ENCODE measurements at places on chromosomes 13 and 19. TPM values are rescaled to one million over a fixed set of nuclear protein-coding genes. Genes with fewer than 3 reads are reported as not detected.

DNA sequence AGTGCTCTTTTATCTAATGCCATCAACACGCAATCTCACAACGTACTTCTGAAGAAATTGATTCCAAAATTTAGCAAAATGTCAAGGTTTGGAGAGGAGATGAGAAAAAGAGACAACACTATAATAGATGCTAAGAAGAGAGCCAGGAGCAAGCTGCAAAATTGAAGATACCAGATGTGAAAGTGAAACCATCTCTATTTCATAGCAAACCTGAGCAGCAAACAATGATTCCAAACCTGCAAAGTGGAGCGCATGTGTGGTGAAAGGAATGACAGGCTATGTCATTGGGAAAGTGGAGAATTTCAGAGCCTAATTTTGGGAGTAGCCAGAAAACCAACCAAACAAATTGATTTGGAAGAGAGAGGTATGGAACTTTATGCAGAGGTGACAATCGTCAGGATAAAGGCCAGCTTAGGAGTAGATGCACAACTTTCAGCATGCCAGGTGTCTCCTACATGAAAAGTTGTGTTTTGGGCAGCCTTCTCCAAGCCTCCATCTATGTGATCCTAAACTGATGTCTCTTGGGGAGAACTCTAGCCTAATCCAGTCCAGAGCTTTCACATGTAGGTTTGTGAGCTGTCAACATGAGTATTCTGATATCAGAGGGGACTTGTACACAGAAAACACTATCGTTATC lies 158.4 kb upstream of the FNDC3A start:
- H3K4me3 ChIP-seq = peak overlapping the region; percentile 63
- peaks cover 4% of the 10 kb centered on the region for H3K36me3 ChIP-seq
- peaks cover 6% of the 10 kb centered on the region for H3K4me1 ChIP-seq
- no peak for DNase-seq

DNA sequence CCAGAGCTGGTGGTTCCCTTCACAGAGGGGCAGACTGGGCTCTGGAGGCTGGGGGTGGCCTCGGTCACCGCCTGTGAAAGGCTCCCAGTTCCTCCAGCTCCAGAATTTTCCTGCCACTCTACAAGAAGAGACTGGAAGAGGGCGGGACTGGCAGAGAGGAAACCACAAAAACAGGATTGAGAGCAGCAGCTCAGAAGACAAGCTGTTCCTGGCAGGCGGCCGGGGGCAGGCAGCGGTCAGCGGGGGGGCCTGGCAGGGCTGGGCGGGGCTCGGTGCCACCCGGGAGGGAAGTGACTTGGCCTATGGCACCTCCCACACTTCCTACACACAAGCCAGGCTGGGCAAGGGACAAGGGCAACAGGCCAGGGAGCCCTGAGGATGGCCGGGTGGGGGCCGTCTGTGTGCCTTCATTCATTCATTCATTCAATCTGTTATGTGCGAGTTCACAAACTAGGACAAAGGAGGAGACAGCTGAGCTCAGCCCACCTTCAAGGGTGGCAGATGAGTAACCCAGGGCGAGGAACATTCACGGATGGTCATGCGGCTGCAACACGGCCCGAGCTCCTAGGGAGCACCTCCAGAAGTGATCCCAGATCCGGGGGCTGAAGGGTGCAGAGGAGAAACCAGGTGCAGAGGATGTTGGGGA lies 16.9 kb upstream of the BTBD2 start:
- H3K4me3 ChIP-seq = peak overlapping the region; percentile 68
- no peaks in the 10 kb centered on the region for H3K36me3 ChIP-seq
- H3K4me1 ChIP-seq = peaks cover 27% of the 10 kb centered on the region
- H3K27me3 ChIP-seq = no peaks in the 10 kb centered on the region

The PALM3 gene
- not detected for total RNA-seq

The MRPS12 gene
- total RNA-seq = 28.4 TPM

The ZNF582 gene
- total RNA-seq = 5.8 TPM

The IGFLR1 gene
- 82.5 TPM for total RNA-seq

- H3K27me3 ChIP-seq = no peaks in the 10 kb centered on the region
- peaks cover 25% of the 10 kb centered on the region for H3K36me3 ChIP-seq
- H3K4me1 ChIP-seq = no peaks in the 10 kb centered on the region
- DNase-seq = no peak
- no peak overlapping the region for H3K27ac ChIP-seq
- no peak overlapping the region for H3K4me3 ChIP-seq
Observed at GRCh38 chr19:21900401-21900800, 64.4 kb upstream of the ZNF43 start.

GRCh38 chr19:12453495-12453894 lies 12.7 kb upstream of the ZNF443 start:
- H3K27ac ChIP-seq = no peak overlapping the region
- DNase-seq = no peak
- H3K4me3 ChIP-seq = no peak overlapping the region

DNA sequence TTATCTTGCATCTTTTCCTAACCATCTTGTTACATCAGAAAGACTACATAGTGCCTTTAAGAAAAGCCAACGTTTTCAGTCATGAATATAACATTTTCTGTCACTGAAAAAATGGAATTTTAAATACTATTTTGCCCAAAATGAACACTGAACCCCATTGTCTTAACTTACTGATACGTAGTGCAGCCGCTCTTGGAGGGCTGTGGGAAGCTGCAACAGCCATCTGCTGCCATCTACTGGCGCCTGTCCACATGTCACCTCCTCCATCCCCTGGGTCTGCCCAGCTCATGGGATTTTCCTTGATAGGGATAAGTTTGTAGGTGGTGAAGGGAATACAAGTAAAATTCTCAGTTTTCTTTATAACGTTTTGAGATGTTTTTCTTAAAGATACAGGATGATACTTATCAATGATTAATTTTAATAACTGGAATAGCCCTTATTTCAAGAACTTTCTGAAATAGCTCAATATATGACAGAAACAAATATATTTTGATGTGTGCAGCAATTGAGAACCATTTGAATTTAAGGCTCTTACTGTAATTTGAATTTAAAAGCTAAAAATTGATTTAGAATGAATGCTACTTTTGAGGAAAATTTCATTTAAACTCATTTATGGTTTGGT lies 73.7 kb downstream of the GGACT start:
- H3K27me3 ChIP-seq = no peaks in the 10 kb centered on the region
- peak overlapping the region; percentile 40 for H3K27ac ChIP-seq
- H3K4me3 ChIP-seq = no peak overlapping the region
- H3K4me1 ChIP-seq = peaks cover 15% of the 10 kb centered on the region
- peak; percentile 65 for DNase-seq

DNA sequence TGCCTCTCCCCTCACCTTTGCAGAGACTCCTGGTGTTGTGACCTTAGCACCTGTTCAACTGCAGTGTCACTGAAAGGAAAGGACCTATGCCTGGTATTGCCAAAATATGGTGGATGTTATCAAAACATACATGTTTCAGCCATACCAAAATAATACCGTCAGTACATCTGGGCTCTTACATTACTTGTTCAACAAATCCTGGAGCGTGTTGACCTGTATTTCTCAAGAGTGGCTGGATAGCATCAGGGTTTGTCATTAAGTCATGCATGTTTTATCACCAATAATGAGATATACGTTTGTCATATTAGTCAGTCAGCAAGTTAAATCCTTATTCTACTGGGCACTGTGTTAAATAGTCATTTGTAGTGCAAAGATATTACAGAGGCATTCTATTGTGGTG lies 290.8 kb downstream of the SHISA2 start:
- H3K36me3 ChIP-seq = no peaks in the 10 kb centered on the region
- peaks cover 1% of the 10 kb centered on the region for H3K27me3 ChIP-seq
- no peak overlapping the region for H3K4me3 ChIP-seq
- H3K27ac ChIP-seq = no peak overlapping the region

The ZNF439 gene
- total RNA-seq = 32.3 TPM

DNA sequence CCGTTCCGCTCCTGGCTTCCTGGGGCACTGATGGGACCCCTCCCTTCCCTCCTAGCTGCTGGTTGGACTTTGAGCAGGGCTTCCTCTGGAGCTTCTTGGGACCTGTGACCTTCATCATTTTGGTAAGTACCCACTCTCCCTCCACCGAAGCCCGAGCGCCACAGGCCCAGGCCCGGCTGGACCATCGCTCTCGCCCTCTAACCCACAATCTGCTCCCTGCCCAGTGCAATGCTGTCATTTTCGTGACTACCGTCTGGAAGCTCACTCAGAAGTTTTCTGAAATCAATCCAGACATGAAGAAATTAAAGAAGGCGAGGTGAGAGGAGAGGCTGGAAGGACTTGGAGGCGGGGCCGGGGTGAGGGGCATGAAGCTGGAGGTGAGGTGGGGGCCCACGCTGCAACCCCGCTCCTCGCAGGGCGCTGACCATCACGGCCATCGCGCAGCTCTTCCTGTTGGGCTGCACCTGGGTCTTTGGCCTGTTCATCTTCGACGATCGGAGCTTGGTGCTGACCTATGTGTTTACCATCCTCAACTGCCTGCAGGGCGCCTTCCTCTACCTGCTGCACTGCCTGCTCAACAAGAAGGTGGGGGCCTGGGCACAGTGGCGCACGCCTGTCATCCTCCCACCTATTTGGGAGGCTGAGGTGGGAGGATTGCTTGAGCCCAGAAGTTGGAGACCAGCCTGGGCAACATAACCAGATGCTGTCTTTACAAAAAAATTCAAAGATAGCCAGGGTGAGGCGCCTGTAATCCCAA lies 12.3 kb downstream of the DDX39A start:
- H3K27me3 ChIP-seq = no peaks in the 10 kb centered on the region
- DNase-seq = no peak
- H3K4me3 ChIP-seq = no peak overlapping the region
- H3K27ac ChIP-seq = peak overlapping the region; percentile 88
- peaks cover 35% of the 10 kb centered on the region for H3K4me1 ChIP-seq

DNA sequence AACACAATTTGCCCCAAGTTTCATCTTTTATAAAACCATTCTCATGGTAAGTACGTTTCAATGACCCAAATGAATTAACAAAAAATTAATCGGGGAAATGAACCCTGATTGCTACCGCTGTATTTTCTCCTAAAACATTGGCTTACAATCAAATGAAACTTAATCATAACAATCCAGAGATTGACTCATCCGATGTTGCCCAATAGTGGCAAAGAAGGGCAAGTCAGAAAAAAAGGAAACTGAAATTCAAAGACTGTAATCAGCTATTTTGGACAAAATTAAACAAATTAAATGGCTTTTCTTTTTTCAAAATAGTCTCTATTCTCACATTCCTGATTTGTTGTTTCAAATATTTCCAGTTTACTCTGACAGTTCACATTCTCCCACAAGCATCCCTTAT lies 3.9 kb upstream of the ACOD1 start:
- DNase-seq = no peak
- H3K36me3 ChIP-seq = no peaks in the 10 kb centered on the region
- no peaks in the 10 kb centered on the region for H3K4me1 ChIP-seq
- H3K4me3 ChIP-seq = no peak overlapping the region
- no peak overlapping the region for H3K27ac ChIP-seq

DNA sequence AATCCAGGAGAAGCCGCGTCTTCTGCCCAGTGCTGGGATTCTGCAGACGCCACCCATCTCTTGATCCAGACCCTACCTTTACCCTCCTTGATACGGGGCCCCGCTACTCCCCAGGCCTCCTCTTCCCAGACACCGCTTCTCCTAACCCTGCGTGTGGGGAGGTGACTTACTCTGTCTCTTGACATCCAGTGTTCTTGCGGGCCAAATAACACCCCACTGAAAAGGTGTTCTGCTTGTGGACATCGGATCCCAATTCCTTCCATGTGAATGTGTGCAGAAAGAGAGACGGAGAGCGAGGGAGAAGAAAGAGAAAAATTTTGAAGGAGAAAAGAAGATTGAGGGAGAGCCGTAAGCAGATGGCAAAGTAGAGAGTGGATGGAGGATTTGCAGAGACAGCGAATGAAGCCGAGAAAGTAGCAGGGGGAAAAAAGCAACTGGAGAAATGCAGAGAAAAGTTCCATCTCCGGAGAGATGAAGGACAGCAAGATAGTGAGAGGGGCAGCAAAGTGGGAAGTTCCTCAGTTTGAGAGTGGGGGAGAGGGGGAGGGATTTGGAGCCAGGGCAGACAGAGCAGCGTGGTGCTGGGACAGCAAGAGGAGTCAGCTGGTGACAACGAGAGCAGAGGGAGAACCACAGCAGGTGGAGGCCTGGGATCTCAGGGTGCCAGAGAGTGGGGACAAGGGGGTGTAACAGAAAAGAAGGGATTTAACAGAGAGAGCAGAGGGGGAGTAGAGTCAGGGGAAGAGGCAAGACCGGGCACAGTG lies 814 bp downstream of the ZNF480 start:
- H3K27ac ChIP-seq = peak overlapping the region; percentile 99
- peaks cover 14% of the 10 kb centered on the region for H3K4me1 ChIP-seq
- H3K27me3 ChIP-seq = no peaks in the 10 kb centered on the region
- peaks cover 68% of the 10 kb centered on the region for H3K36me3 ChIP-seq
- DNase-seq = no peak

DNA sequence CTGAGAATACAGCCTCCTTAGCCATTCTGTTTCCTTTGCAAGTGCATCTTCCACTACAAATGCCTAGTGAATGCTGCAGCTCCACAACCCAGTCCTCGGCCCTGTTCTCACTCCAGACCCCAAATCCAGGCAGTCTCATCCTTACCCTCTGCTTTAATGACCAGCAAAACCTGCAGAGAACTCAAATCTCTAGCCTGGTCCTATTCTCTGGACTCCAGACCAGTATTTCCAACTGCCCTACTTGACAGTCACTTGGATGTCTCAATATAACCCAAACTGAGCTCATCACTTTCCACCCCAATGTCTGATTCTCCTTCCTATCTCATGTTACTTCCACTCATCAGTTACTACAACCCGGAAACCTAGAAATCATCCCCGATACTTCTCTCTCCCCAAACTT lies 2.6 kb upstream of the EBPL start:
- no peaks in the 10 kb centered on the region for H3K27me3 ChIP-seq
- H3K36me3 ChIP-seq = no peaks in the 10 kb centered on the region
- H3K4me1 ChIP-seq = peaks cover 29% of the 10 kb centered on the region
- H3K27ac ChIP-seq = no peak overlapping the region

- H3K36me3 ChIP-seq = no peaks in the 10 kb centered on the region
- H3K4me1 ChIP-seq = no peaks in the 10 kb centered on the region
- no peak overlapping the region for H3K27ac ChIP-seq
- H3K4me3 ChIP-seq = no peak overlapping the region
- DNase-seq = no peak
Observed at GRCh38 chr13:67120872-67121531, 109.1 kb downstream of the PCDH9 start.

DNA sequence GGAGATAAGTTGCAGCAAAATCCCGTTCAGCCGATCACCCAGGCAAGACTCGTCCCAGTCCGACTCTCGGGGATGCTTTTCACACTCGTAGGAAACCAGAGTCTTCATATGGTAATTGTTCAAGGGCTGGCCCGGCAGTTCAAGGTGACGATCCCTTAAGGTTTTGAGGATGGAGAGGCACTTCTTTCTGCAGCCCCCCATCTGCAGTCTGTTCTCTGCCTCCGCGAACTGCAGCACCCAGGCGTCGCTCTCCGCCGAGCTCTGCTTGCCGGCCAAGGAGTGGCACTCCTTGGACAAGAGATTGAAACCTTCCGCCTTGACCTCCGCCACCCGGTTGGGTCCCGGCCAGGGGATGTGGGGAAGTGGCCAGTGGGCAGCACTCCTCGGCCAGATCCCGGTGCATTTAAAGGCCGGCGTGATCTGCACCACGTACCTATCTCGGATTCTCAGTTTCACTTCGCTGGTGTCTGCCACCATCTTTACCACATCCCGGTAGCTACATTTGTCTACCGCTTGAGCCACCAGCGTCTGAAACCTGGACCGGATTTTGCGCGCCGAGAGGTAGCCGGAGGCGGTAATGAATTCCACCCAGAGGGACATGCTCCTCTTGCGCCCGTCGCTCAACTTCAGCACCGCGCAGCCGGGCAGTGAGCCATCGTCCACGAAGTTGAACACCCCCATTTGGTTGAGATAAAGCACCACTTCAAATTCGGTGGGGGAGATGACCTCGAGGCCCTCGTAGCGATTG lies 1.1 kb downstream of the MAB21L1 start:
- H3K27ac ChIP-seq = no peak overlapping the region
- H3K4me1 ChIP-seq = peaks cover 52% of the 10 kb centered on the region

Data from naive thymus-derived CD8-positive, alpha-beta T cell (primary cell).